Activated naive CD8-positive, alpha-beta T cell treated with anti-CD3 and anti-CD28 coated beads, Interleukin-2, amount 10 ng/mL, durations not matched to agents 7 days and 5 days (primary cell): ENCODE measurements at places on chromosomes 4 and X. TPM values are rescaled to one million over a fixed set of nuclear protein-coding genes. Genes with fewer than 3 reads are reported as not detected.

Gene PF4V1
- not detected for total RNA-seq

Gene ETDA
- total RNA-seq: not detected

Gene FAT4
- total RNA-seq: 0.03 TPM

Gene CDX4
- total RNA-seq: not detected

Gene STATH
- total RNA-seq: not detected

Gene CCDC149
- total RNA-seq: not detected

Gene ZFP42
- not detected for total RNA-seq

Gene GASK1B
- total RNA-seq: 0.60 TPM

Gene SOWAHD
- total RNA-seq: 1.7 TPM

Gene PLP1
- not detected for total RNA-seq

Gene HUWE1
- total RNA-seq: 219 TPM

Gene SPANXA1
- not detected for total RNA-seq

Gene FIP1L1
- 75.9 TPM for total RNA-seq

Gene SGCB
- 10.3 TPM for total RNA-seq

Gene TRIM61
- total RNA-seq: 2.9 TPM

Gene EGF
- not detected for total RNA-seq
